NCI-H1105 (cell line): ENCODE measurements at places on chromosomes 4 and X.

DNA sequence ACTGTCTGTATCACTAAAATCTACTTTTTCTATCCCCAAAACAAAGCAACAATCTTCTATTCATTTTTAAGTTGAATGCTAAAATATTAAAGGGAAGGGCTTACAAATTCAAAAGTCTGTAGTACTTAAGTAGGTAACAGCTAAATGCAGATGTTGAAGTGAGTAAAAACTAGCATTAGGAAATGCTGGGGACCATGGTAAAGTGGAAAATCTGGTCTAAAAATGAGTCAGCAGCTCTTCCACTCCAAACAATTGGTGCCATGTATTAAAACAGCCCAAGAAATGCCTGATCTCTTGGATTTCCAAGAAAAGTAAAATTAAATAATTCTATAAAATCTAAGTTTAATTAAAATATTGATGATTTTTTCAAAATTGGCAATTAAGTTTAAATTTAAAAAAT is 73.3 kb upstream of the PPP3CA start:
- DNase-seq, result no peak

DNA sequence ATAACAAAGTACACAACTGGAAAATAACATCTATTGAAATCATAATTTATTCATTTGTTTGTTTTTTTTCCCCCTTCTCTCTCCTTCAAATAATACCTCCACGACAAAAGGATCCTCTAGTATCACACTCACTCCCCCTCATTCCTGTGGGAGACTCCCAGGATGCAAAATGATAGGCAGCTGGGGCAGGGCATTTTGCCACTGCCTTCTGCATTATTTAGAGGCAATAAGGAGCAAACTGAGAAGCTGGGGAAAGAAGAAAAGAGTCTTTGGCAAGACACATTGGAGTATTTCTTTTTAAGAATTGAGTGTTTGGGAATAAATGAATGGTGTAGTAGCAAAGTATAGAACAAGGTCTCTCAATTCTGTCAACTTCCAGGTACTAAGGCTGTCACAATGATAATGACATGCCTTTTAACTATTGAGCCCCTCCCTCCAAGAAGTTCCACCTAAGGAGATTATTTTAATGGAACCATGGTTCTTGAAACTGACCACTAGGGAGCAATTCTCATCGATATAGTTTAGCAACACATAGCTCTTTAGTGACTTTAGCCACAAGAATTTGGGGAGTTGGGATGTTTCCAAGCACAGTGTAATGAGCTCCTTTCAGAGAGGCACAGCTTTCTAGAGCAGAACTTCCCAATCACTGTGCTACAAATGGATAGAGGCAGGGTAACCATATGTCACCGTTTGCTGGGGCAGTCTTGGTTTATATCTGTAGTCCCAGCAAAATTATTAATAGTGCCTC is 303.3 kb downstream of the FRMPD4 start:
- no peak for DNase-seq

- no peak for DNase-seq
Measured at GRCh38 chrX:734362-734761, 103.8 kb downstream of the SHOX start.

- DNase-seq, result no peak
Measured at GRCh38 chr4:147546349-147546748, 65.5 kb downstream of the EDNRA start.

GRCh38 chr4:29549342-29549741 is 1170.8 kb upstream of the PCDH7 start:
- no peak for DNase-seq

GRCh38 chr4:145348291-145348690 is 133.4 kb upstream of the SMAD1 start:
- no peak for DNase-seq

DNA sequence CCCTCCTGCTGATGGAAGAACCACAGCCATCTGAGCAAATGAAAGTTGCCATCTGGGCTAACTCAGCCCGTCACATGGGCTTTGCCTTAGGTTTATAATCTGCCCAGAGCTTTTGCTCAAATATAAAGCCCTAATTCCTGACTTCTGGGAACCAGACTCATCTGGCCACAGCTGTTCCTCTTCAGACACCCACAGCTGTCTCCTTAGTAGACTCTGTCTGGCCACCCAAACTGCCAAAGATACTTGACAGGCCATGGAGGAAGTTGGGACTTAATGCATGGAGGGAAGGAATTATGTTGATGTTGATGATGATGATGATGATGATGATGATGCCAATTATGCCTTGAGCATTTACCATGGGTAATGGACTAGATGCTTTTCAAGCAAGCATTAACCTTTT is 8.0 kb downstream of the LGI2 start:
- DNase-seq, result no peak

GRCh38 chrX:110159865-110160264 is 157.0 kb downstream of the TMEM164 start:
- DNase-seq, result no peak

DNA sequence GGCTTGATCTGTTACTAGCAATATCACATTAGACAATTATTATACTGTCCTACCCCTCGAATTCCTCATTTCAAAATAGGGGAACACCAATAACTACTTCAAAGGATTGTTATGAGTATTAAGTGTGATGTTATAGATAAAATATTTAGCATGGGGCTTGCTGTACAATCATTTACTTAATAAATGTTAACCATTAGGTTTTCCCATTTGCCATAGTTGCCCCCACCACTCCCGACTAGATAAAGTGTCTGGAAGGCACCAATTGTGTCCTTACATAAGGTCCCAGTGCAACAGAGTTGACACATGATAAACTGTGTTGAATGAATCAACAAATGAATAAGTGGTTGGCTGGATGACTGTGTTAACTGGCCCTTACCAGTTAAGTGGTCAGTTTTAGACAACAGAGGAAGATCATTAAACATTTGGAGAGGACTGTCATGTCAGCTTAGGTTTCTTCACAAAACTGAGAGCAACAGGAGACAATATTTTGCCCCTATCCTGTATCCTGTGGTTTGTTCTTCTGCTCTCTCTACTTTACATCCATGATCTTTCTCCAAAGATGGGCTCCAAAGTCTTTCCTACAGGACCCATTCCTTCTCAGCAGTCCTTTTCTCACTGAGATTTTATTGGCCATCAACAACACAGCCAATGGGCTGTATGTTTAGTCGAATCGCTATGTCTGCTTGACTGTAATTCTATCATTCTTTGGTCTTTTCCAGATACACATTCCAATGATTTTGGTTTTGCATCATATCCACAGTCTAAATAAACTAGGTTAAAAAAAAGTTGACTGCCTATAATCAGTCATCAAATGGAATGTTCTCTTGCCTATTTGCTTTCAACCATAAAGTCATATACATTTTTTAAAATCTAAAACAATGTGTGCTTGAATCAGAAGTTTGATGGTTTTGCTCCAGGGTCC is 74.4 kb downstream of the RNF150 start:
- no peak for DNase-seq

- DNase-seq, result no peak
Measured at GRCh38 chr4:185566425-185566824, 31.1 kb upstream of the PDLIM3 start.

- DNase-seq, result no peak
Measured at GRCh38 chr4:5954056-5954760, 61.3 kb upstream of the CRMP1 start.

- DNase-seq, result no peak
Measured at GRCh38 chr4:105509714-105510113, 35.9 kb upstream of the PPA2 start.

DNA sequence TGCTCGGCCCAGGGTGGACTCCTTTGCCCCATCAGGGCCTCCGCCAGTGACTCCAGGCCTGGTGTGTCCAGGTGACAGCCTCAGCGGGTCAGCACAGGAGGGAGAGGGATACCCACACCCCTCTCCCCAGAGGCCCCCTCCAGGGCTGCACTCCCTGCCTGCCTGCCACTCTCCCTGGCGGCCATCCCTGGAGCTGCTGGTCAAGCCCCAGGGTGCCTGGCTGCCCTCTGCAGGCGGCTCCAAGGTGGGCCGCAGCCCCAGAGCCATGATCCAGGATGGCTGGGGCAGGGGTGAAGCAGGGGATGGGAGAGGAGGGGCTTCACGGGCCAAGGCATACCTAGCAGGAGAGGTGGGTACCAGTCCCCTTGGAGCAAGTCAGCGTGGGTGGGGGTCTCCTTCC is 3.8 kb downstream of the FGFRL1 start:
- DNase-seq, result no peak

DNA sequence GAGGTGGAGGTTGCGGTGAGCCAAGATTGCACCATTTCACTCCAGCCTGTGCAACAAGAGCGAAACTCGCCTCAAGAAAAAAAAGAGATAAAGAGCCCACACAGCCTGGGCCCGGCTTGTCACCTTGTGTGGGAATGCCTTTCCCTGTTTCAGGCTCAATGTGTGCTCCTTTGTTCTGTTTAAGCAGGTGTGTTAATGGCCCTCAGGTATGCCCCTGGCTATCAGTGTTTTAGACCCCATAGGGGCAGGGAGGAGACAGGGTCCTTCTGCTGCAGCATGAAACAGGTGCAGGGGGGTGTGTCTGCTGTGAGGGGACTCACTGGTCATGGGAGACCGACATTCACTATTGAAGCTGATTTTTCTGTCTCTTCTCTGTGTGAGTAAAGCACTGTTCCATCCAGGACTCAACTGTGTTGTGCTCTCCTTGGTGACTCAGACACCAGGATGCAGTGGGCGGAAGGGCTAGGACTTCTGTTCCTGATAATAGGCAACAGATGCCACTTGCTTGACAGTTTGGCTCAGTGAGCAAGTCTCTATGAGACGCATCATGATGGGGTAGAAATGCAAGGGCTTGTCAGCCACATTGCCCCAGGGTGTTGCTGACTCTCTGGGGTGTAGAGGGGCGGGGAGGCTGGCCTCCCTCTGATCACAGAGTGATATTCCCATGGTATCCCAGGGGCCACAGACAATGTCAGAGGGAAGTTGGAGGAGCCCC is 15.6 kb upstream of the LAP3 start:
- DNase-seq, result no peak

DNA sequence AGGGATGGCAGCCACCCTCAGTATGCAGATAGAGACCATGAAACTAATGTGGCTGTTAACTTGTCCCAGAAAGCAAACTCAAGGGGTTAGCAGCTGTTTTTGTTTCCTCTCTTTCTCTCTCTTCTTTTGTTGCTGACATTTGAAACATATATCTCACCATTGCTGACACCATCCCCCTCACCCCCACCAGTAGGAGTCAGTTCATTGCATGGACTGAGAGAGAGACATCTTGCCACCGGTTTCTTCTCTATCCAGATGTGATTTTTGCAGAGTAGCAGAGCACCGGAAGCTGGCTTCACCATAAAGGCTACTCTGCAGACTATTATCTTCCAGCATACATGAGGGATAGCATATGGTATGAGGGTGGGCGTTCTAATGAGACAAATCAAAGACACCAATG is 177.1 kb upstream of the FRG1 start:
- DNase-seq, result no peak
